ENCODE measurements at places on chromosomes 4 and X.
A peak's percentile ranks its signal among the peaks of the same experiment; 100 is the strongest.

GRCh38 chrX:104522386-104522785 is 43.6 kb upstream of the IL1RAPL2 start:
- no peak for DNase-seq

GRCh38 chr4:176964116-176964691 is 171.5 kb upstream of the VEGFC start:
- DNase-seq, result peak; percentile 12

GRCh38 chr4:55032788-55033187 is 92.6 kb downstream of the KDR start:
- DNase-seq, result no peak

DNA sequence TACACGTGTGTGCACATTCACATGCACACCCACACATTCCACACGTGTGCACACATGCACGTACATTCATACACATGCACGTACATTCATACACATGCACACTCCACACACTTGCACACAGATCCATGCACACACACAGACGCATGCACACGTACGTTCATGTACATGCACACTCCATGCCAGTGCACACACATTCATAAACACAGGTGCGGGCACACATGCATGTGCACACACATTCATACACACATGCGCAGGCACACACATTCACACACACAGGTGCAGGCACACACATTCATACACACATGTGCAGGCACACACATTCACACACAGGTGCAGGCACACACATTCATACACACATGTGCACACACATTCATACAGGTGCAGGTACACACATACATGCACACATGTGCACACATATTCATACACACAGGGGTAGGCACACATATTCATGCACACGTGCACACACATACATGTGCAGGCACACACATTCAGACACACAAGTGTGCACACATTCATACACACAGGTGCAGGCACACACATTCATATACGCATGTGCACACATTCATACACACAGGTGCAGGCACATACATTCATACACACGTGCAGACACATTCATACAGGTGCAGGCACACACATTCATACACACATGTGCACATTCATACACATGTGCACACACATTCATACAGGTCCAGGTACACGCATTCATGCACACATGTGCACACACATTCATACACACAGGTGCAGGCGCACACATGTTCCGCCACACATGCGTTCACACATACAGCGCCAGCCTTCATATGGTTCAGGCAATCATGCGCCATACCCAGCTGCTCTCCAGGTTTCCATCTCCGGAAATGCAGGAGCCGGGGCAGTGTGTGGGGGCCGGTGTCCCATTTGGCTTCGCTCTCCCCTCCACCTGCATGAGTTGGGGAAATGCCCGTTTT is 124.8 kb downstream of the HMX1 start:
- no peak for DNase-seq

GRCh38 chr4:100968046-100968445 is 379.3 kb downstream of the PPP3CA start:
- DNase-seq, result no peak

DNA sequence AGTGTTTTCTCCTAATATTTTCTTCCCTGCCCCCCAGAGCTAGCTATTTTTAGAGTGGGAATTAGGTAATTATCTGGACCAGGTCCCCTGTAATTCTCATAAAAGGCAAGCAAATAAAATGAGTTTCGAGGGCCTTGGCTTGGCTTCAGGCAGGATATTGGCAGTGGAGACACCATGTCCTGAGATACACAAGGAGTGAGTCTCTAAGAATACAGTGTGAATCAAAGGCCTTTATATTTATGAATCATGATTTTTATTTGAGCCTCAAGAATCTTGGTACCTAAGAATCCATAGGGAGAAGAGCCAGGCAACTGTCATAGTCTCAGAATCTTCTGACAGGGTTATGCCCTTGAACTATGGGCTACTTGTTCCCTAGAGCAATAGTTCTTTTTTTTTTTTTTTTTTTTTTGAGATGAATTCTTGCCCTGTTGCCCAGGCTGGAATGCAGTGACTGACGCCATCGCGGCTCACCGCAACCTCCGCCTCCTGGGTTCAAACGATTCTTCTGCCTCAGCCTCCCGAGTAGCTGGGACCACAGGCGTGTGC is 205.4 kb downstream of the LDB2 start:
- no peak for DNase-seq

GRCh38 chr4:157713342-157713741 is 459.5 kb downstream of the GASK1B start:
- no peak for DNase-seq

- peak; percentile 50 for DNase-seq
Measured at GRCh38 chr4:57163530-57164459, 53.6 kb upstream of the IGFBP7 start.

GRCh38 chrX:149762696-149763614 is 10.9 kb upstream of the HSFX1 start:
- DNase-seq, result no peak

GRCh38 chrX:97968376-97969163 is 1084.9 kb downstream of the RPA4 start:
- no peak for DNase-seq

DNA sequence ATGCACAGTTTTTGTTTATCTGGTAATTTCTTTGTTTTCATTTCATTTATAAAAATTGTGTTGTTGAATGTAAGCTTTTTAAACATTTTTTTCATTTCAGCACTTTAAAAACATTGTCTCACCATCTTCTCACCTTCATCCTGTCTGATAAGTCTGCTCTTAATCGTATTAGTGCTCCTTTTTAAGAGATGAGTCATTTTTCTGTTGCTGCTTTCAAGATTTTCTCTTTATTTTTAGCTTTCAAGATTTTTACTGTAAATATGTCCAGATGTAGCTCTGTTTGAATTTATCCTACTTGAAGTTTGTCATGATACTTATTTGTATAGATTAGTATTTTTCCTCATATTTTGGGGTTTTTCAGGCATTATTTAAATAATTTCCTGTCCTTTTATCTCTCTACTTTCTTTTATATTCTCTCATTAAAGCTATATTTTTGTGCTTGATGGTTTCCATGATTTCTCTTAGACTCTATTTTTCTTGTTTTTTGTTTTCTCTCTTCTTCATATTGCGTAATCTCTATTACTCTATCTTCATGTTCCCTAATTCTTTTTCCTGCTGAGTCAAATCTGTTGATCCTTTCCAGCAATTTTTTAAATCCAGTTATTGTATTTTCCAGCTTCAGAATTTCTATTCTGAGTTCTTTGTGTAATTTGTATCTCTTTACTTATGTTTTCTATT is 1400.4 kb upstream of the PCDH7 start:
- no peak for DNase-seq

DNA sequence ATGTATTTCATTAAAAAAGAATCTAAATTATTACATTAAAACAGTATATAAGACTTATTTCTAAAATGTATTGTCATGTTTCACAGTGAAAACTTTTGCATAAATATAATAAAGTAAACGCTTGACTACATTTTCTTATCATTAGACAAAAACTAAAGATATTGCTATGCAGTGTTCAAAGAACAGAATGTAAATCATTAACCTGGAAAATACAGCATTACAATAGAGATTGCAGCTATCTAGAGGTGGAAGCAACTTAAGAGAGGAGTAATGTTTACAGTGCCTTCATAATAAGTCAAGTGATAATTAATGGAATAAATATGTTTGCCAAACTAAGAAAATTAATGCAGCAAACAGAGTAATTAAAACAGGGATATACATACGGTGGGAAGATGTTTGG is 940.9 kb downstream of the FSTL5 start:
- no peak for DNase-seq

DNA sequence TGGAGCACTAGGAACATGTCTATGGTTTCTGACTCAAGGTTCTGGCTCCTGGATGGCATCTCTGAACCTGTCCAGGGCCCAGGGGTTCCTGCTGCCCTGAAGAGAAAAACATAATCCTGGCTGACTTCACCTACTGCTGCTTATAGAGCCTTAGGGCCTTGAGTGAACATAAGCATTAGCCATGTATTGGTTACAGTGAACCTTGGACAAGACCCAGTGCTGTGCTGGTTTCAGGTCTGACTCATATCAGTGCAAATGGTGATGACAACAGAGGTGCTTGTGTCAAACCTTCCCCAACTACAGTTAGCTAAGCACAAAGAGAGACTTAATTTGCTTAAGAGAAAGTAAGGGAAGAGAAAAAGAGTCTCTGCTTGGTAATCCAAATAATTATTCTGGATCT is 1047.2 kb downstream of the GLUD2 start:
- DNase-seq, result no peak

GRCh38 chr4:138299881-138300280 is 57.7 kb upstream of the SLC7A11 start:
- no peak for DNase-seq

- no peak for DNase-seq
Measured at GRCh38 chr4:54333657-54334056, 104.6 kb downstream of the PDGFRA start.

DNA sequence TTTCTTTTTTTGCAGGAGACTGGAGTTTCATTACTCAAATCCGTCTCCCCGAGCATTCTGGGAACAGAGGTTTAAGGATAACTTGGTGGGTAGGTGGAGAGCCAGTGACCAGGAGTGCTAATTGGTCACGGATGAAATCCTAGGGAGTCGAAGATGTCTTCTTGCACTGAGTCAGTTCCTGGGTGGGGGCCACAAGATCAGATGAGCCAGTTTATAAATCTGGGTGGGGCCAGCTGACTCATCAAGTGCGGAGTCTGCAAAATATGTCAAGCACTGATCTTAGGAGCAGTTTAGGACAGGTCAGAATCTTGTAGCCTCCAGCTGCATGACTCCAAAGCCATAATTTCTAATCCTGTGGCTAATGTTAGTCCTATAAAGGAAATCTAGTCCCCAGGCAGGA is 741.3 kb downstream of the PCDH7 start:
- no peak for DNase-seq

DNA sequence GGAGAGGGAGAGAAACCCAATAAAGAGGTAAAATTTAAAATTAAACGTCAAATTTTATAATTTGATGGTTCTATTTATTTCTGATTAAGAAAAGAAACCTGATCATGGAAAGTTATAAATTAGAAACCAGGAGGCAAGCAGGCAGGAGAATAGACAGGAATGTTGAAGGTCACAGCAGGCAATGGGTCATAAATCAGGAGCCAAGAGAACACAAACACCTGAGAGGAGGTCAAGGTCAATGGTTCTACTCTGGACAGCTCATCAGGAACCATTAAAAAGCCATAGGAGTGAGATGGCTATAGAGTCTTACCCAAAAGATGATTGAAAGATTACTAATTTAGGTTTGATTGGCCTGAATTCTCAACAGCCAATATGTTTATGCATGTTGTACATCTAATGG is 126.9 kb upstream of the HCCS start:
- no peak for DNase-seq

DNA sequence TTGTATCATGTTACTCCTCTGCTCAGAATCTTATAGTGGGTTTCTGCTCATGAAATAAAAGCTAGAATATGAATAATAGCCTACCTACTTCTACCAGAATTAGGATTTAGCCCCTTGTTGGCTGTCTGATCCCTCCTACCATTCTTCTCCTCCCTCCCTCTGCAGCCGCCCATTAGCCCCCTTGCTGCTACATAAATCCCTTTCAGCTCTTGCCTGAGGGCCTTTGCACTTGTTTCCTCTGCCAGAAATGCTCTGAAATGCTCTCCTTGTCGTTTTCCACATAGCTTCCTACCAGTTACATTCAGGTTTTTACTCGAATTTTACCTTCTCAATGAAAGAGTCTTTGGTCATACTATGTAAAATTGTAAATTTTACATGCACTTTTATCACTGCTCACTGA is 159.2 kb downstream of the ADGRL3 start:
- DNase-seq, result no peak

DNA sequence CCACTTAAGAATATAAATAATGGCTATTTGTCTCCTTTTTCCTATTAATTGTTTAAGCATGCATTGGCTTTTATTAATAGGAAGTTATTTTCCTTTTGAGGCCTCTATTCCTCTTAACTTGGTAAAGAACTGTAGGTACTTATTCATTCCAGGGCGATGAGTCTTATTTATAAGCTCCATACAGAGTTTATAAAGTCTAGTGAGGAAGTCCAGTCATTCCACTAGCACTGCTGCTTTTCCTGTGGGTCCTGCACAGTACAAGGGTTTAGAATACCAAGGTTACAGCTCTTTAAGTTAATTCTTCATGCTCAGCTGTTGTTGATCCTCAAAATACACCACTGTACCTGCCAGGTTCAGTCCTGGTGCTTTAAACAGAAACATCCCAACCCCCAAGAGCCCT is 28.5 kb upstream of the WNK3 start:
- no peak for DNase-seq

DNA sequence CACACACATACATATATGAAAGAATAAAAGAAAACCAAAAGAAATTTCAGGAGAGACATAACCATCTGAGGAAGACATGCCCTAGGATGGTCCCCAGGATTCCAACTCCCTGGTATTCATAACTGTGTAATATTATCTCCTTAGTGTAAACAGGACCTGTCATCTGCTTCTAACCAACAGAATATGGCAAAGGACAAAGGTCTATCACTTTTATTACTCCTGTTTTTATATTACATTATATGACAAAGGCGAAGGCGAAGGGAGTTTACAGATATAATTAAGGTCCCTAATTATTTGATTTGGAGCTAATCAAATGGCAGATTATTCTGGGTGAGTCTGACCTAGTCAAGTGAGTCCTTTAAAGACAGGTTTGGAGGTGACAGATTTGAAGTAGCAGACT is 155.1 kb downstream of the MID1 start:
- DNase-seq, result no peak

GRCh38 chrX:52346174-52347165 is 22.4 kb upstream of the XAGE2 start:
- no peak for DNase-seq

- no peak for DNase-seq
Measured at GRCh38 chrX:69618803-69619202, 2.9 kb downstream of the EDA start.

DNA sequence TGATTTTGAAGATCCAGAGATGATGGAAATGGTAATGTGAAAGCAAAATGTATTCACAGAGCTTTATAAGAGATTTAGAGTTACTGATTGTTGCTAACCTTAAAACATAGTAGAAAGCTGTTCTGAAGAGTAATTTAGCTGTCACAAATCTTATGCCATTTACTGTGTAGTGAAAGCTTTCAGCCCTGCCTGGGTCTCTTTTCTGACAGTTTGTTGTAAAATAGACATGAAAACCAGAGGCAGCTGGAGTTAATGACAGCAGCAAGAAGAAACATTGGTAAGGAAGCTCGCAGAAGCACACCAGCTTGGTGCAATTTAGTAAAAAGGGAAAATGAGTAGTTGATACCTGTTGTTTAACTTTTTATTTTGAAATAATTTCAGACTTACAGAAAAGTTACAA is 21.1 kb downstream of the POLR2B start:
- no peak for DNase-seq

GRCh38 chr4:25872851-25873631 is 10.3 kb upstream of the SEL1L3 start:
- DNase-seq, result no peak

- DNase-seq, result no peak
Measured at GRCh38 chr4:168584321-168584771, 87.5 kb downstream of the PALLD start.

DNA sequence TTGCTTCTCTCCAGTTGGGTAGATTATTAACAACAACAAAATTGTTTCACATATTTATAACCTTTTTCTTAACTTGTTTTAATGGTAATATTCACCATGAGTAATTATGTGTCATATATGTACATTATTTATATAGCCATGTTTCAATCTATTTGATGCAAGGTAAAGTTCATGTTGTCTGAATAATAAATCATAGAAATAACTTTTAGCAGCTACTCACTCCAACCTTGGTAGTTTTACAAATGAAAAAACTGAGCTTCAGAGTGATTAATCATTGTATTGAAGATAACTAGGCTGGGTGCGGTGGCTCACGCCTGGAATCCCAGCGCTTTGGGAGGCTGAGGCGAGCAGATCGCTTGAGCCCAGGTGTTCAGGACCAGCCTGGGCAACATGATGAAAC is 46.0 kb downstream of the TMA16 start:
- DNase-seq, result no peak

Data from CMK (cell line).